NCI-H524 treated with DMSO at 0.1 percent for 48 hours (cell line): ENCODE measurements at places on chromosomes 2 and 18.

DNA sequence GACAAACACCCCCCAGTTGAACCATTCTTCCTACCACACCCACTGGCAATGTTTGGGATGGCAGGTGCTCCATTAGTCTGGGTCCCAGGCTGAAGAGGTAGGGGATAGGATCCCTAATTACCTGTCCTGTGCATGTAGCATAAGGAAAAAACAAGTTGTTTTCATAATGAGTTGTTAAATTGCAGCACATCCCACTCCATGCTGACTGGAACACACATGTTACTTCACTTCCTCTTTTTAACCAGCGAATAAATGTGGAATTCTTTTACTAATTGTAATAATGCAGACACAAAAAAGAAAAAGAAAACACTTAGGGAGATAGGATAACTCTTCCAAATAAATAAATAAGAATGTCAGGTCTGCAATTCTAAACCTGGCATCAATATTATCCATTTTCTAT, 11.8 kb upstream of the CBLN2 start:
- no peak for DNase-seq

DNA sequence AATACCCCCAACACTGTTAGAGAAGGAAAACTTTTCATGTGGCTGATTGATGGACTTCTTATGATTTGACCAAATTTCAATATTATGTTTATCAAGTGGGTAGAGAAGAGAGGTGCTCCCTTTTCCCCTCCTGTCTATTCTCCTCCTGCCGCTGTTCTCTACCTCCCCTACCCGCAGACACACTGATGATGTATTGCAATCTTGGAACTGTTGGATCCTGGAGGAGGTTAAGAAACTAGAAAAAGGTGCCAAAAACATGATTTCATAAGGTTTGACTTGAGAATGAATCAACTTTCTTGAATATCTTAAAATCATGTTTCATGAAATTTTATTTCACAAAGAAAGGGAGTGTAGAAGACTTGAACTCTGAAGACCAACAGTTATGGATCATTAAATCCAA, 125.8 kb downstream of the MEIS1 start:
- DNase-seq = no peak

- DNase-seq = no peak
These were observed 356.6 kb downstream of the FBXO15 start for GRCh38 chr18:73791081-73791480.

- DNase-seq = no peak
These were observed 1.1 kb downstream of the SH3RF3 start for GRCh38 chr2:109129921-109130722.

DNA sequence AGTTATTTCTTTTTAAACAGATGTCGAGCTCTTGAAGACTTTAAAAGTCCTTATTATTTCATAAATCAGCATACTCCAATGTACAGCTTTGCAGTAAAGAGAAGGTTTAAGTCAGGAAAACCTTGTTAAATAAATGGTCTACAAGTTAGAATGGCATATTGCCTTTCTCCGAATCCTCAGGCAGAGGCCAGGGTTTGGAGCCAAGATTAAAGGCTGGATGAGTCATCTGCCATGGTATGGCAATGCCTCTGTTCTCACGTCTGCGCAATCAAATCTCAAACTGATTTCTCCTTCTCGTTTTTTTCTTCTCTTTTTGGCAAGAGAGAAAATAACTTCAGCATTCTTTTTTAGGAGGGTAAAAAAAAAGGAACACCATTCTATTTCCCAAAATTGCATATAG, 5.6 kb upstream of the KCNJ3 start:
- DNase-seq = no peak

DNA sequence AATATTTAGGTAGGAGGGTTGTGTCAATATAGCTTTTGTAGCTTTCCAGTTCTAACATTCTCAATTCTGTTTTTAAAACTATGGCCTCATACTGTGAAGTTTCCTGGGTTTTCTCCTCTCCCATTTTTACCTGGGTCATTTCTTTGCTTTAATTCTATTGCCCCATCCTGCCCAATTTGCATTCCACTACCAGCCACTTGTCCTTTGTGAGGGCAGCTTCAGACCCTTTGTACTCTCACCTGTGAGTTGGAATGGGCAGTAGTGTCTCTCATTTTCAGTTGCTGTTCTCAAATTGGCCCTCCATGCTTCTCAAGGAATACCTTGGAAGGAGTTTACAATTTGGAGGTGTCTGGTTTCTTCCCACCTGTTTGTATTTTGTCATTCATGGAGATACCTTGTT, 108.4 kb downstream of the CAMKMT start:
- no peak for DNase-seq

- no peak for DNase-seq
These were observed 77.4 kb downstream of the MAPRE2 start for GRCh38 chr18:35118641-35119040.

DNA sequence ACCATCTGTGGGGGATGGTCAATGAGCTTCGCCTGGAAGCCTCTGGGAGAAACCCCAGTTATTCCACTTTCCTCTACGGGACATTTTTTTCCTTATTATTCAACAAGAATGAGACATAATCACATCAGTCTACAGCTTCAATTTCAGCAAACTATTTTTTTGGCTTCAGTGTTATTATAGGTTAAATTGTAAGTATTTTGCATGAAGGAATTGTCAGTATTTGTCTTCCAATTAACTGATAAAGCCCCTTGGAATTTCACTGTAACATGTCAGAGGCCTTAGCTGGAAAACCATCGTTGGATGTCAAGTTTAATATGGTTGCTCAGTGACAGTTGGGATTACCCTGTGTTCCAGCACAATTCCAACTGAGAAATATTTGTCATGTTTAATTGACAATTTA, 480.9 kb upstream of the CHST9 start:
- DNase-seq = no peak

GRCh38 chr18:59063300-59063906, 76.3 kb upstream of the SEC11C start:
- no peak for DNase-seq

DNA sequence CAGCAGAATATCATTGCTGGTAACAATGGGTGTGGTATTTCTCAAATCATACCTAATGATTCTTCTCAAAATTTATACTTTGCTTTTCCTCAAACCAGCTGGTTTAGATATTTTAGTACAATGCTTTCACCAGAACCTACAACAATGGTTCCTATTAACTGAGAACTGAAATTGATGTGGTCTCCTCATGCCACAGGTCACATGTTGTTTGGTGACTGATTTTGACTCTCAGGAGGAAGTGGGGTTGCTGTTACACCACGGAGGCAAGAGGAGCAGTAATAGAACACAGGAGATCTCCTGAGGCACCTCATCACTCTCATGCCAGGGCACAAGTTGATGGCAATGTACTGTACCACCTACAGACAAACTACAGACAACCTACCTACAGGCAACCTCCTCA, 3.0 kb upstream of the CEP68 start:
- DNase-seq = no peak

DNA sequence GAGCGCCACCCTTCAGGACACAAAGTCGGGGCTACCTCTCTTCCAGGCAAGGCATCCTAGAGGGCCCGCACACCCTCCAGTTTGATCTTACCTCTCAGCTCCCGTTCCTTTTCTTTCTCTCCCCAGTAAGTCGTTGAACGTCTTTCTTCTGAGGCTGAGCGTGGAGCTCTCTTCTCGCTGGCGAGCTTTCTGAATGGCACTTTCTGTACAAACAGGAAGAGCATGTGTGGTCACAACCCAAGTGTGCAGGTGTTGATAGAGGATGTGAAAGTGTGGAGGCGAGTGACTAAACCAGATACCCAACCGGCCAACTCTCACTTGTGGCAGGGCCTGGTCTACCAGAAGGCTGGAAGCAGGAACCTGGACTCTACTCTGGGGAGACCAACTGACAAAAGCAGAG, at the start of gene AFF3:
Gene AFF3 (minus strand): TSS at position 198 of the 400 bp plus-strand sequence. CDS start 38,136 bp downstream, outside the sequence.
- no peak for DNase-seq

DNA sequence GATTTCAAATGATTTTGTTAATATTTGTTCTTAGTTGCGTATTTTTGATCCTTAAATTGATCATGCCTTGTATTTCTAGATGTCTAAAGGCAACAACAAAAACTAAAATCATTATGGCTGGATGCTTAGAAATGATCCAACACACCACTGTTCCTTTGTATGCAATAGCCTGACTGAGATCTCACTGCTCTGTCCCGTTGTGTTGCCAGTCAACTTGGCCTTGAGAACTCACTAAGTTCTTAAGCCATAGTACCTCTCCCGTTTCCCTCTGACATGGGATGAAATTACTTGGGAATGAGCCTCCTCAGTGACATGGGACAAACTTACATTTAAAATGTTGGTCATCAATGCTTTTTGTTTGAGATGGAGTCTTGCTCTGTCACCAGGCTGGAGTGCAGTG, 222.0 kb upstream of the HS6ST1 start:
- no peak for DNase-seq

GRCh38 chr2:180722551-180723239, 257.7 kb upstream of the UBE2E3 start:
- no peak for DNase-seq

- no peak for DNase-seq
These were observed 37.7 kb upstream of the RTN4 start for GRCh38 chr2:55087936-55088335.

DNA sequence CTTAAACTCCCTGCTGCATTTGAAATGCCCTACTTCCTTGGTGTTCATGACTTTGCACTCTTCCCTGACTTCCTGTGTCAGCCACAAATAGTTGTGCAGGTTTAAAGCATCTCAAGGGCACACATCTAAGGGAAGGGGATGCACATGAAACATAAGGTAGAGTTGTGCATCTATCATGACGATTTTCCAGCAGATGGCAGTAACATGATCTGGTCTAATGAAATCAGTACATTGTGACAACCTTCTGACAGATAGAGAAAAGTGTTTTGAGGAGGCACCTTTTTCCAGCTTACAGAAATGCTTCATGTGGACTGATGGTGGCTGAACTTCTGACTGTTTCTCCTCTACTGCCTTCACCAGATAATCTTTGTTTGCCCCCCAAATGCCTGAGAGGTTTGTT, 238.9 kb downstream of the XIRP2 start:
- peak; percentile 18 for DNase-seq
